Renal cortex interstitium (tissue), 15 donors: ENCODE measurements at places on chromosomes 16 and 17.
A peak's percentile ranks its signal among the peaks of the same experiment; 100 is the strongest.

- DNase-seq, result no peak
Measured at GRCh38 chr17:28643983-28644786, 773 bp downstream of the BLTP2 start.

DNA sequence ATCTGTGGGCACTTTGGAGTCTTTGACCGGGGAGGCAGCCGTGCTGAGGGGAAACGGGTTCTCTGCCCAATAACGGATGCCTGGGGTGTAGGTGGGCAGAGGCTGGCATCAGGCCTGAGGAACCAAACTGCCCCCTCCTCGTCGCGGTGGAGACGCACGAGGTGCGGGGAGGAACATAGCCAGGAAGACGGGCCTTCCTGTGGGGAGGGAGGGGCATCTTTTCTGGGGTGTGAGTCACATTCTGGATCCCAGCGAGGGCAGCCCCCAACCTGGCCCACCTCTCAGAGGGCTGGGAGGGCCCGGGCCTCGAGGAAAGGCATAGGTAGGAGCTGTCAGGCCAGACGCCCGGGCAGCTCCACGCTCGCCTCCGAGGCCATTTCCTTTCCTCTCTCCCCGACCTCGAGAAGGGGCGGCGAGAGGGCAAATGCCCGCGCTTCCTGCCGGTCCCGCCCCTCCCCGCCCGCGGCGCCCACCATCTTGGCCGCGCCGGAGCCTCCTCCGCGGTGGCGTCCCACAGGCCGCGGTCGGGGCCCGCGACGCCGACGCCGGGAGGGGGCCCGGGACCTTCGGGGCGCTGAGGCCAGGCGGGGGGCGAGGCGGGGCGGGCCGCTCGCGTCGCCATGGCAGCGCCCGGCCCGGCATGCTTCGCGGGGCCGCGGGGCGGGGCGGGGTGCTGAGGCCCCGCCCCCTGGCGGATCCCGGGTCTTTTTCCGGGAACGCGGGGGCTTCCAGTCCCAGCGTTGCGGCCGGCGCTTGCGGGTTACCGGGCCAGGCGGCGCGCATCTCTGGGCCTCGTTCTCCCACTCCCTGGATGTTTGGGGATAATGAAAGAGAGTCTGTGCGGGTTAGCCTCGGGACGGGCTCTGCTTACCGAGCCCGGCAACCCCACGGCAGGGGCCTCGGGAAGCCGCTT is 13.2 kb downstream of the RAI1 start:
- no peak for DNase-seq

DNA sequence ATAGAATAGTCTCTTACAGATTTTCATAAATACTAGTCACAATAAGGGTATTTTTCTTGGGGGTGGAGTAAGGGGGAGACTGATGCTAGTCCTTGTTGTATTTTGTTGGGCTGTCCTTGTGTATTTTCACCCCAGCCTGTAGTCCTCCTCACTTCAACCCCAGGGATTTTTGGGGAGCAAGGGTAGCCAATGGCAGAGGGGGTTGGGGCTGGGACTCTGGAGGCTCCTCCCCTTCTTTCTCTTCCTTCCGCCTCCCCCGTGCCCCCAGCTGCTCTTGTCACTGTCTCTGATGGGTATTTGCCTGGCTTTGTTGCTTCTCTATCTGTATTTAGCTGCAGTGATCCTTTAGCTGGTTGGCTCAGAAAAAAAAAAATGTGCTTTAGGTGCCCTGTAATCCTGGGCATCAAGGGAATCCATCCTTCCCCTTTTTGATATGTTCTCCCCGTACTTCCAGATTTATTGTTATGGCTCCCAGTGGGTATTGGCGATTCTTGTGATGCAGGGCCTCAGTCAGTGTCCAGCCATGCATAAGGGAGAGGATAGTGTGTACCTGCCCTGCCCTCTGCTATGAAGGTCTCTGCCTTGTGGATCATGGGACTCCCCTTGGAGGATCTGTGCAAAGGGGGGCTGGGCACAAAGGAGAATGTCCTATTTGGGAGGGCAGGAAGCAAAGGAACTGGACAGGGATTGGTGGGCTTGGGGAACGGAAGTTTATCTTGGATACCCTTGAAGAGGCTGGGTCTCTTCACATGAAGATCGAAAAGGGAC is 16.5 kb downstream of the SNF8 start:
- DNase-seq, result no peak

- DNase-seq, result no peak
Measured at GRCh38 chr17:29149431-29150064, 30.6 kb downstream of the MYO18A start.

DNA sequence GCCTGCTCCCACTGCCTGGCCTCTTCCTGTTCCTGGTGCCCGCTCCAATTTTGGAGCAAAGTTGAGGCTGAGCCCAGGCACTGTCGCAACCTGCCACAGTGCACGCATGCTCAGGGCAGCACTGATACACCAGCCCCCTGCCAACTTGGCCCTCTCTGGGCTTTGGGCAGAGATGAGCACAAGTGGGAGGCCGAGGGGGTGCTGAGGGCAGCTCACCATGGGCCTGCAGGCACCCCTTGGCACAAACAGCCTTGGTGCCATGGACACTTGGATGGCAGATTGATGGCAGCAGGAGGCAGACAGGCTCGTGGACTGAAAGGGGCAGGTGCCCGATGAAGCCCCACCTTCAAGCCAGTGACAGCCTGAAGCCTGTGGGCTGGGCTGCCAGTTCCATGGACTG is 42.9 kb downstream of the PIGL start:
- no peak for DNase-seq

DNA sequence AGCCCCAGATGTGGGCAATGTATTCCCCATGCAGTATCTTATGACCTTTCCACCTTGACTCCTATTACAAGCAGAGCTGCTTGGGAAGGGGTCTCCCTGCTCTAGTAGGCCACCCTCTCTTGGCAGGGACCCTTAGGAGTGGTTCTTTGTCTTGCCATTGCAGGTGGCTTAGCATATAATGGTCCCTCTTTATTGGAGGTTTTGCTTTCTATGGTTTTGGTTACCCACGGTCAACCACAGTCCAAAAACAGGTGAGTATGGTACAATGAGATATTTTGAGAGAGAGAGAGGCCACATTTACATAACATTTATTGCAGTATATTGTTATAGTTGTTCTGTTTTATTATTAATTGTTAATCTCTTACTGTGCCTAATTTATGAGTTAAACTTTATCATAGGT is 472.8 kb upstream of the ASIC2 start:
- no peak for DNase-seq

GRCh38 chr16:337975-338575 is 14.4 kb downstream of the AXIN1 start:
- no peak for DNase-seq

DNA sequence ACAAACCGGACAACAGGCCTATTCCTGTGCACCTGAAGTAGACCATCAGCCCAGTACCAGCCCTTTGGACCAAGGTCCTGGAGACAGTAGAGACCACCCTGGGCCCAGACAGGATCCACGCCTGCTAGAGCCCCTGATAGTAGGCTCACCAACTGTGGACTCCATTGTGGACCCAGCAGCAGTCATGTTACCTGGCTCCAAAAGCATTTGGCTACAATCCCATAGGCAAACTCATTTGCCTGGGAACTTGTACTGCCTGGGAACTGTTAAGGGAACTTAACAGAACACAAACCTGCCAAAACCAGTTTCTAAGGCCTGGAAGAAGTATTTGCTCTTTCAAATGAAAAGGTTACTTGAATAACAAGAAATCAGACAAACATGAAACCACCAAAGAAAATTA is 10.0 kb upstream of the ACSM1 start:
- DNase-seq, result no peak

- no peak for DNase-seq
Measured at GRCh38 chr17:60563743-60564142, 36.2 kb upstream of the PPM1D start.

DNA sequence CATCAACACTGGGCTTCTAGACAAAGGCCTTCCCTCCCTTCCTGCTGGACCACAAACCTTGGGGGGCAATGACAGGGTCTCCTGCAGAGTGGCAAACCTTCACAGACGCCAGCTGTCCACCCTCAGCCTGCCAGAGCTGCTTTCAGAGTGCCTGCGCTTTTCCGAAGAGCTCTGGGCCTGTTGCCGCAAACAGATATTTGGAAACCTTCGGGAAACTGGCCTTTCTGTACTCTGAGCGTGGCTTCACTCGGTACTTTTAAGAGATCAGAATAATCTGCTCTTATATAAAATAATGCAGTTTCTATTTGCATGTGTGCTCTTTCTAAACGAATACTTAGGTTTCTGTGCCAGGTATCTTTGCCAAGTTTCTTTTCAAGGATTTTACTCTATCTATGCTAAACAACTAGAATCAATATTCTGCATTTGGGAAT is 152.1 kb upstream of the CHMP6 start:
- no peak for DNase-seq

GRCh38 chr16:82819286-82819685 is 192.5 kb downstream of the CDH13 start:
- no peak for DNase-seq

- no peak for DNase-seq
Measured at GRCh38 chr16:1992704-1993317, 3.0 kb downstream of the SYNGR3 start.

- no peak for DNase-seq
Measured at GRCh38 chr16:31002862-31003341, 7.5 kb downstream of the STX1B start.

GRCh38 chr17:32862940-32863339 is 14.0 kb downstream of the MYO1D start:
- no peak for DNase-seq

- DNase-seq, result no peak
Measured at GRCh38 chr17:31857920-31858641, 963 bp downstream of the COPRS start.

DNA sequence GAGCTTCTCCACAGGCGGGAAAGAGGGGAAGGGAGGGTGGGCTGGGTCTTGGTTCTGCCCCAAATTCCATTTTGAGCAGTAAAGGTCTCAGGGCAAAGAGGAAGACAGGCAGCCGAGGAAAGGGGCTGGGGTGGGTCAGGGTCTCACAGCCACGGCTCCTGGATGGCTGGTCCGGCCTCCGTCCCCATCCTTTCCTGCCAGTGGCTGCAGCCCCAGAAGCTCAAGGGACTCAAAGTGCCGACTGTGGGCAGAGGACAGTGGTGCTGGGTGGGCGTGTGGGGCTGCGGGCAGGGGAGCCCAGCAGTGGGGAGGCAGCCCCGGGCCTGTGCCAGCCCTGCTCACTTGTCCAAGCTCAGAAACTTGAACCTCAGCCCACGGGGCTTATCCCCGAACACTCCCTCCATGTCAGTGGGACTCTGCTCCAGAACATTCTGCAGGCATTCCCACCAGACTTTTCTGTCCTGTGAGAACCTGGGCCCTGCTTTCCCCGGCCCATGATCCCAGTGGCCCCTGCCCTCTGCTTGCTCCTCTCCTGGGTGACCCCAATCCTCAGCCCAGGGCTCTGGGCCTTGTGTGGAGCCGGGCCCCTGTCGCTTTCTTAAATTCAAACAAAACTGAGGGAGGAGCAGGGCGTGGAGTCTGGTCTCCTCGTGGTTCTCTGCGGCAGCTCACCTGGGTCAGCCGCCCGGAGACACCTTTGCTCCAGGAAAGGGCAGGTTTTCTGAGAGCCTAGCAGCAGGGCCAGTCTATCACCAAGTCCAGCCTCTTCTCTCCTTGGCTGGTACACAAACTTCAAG is 117.8 kb upstream of the METRNL start:
- DNase-seq, result no peak

DNA sequence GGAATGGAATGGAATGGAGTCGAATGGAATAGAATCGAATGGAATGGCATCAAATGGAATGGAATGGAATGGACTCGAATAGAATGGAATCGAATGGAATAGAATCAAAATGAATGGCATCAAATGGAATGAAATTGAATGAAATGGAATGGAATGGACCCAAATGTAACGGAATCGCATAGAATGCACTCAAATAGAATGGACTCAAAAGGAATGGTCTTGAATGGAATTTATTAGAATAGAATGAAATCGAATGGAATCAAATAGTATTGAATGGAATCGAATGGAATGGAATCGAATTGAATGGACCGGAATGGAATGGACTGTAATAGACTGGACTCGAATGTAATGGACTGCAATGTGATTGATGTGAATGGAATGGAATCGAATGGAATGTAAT is 501.4 kb upstream of the WSB1 start:
- peak; percentile 7 for DNase-seq

DNA sequence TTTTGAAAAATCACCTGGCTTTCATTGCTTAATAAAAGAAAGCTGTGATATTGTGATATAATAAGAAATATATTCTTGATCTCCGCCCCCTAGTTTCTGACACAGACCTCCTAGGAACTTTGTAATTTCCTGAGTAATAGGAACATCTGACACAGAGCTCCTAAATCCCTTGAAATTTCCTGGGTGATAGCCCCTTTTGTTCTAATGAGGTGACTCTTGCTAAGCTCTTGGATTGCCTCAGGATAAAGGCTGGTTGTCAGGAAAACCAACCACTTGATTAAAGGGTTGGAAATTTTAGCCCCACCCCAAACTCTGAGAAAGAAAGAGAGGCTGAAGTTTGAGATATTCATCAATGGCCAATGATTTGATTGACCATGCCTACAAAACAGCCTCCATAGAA is 326.4 kb upstream of the KIF2B start:
- no peak for DNase-seq

- no peak for DNase-seq
Measured at GRCh38 chr17:27257031-27257357, 36.9 kb upstream of the WSB1 start.

GRCh38 chr16:15524966-15525365 is 90.6 kb downstream of the BMERB1 start:
- DNase-seq, result no peak

- DNase-seq, result no peak
Measured at GRCh38 chr16:86505185-86505898, 5.0 kb upstream of the FOXF1 start.

- DNase-seq, result no peak
Measured at GRCh38 chr17:50414808-50415207, 11.2 kb upstream of the ACSF2 start.

- DNase-seq, result no peak
Measured at GRCh38 chr17:67620088-67620487, 97.6 kb upstream of the NOL11 start.

DNA sequence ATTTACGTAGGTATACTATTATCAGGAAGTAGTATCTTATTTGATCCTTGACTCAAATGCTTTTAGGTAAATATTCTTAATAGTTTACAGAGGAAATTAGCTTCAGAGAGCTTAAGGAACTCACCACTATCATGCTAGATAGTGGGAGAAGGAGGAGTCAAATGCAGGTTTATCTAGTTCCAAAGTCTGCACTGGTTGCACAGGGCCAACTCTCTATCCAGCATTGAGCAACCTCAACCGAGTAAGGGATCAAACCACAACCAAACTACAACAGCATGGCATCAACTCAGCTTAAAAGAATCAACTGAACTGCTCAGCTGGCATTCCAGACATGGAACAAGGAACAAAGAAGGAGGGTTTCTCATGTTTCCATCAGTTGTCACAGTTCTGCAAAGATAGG is 306.0 kb downstream of the MAF start:
- DNase-seq, result no peak

GRCh38 chr17:79485991-79486390 is 124.9 kb downstream of the RBFOX3 start:
- no peak for DNase-seq
